ENCODE measurements at places on chromosomes 11 and 22.

DNA sequence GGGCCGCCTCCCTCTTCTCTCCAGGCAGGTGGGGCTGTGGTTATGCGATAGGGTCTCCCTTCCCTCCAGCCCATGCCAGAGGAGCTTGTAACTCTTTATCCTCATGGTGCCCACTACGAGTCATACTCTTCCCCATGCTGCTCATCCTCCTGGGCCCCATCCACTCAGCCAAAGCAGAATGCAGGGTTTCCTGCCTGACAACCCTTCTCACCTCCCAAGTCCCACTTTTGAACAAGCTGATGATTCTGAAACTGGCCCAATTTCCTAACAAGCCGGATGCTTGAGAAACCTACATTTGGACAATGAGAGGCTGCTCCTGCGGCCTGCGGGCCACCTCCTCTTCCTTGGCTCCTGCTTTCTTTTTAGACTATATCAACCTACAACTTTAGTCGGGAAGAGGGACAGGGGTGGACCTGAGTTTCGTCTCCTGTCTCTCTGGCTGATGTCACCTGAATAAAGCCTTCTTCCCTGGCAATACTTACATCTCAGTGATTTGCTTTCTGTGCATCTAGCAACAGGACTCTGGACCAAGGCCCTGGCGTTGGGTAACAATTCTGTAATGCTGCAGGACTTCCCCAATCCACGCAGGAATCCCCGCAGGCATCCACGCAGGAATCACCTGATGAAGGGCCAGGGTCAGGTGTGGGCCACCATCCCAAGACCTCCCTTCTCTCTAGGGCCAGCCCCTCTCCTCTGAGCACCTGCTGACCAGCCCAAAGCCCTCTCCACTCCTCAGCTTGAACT lies 1.5 kb upstream of the NDUFS8 start:
- DNase-seq = no peak

DNA sequence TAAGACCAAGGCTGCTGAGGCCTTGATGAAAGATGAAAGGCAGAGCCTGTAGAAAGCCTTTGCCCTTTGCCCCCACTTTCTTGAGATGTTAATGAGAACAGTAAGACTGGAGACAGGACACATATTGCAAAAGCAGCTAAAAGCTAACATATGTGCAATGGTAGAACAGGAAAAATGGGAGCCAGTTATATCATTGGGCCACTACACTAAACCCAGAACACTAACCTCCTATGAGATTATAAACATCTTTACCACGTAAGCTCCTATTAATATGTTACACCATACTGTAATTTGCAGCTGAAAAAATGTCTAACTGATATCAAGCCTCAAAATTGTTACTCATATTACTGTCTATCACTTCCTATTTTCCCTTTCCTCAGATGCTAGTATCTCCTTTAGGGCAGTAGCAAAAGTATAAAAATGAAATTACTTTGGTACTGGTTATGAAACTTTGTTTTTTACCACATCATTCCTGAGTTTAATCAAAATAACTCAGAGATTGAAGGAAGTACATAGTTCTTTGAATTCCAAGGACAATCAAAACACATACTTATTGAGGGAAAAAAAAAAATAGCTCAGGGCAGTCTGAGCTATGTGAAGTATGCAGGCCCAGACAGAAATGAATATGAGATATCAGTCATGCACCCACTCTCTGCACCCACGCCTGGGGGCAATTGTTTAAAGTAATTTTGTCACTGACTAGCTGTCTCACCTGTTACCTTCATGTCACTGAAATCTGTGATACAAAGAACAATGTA lies 9.1 kb downstream of the HPS5 start:
- DNase-seq = peak; percentile 55

- DNase-seq = no peak
Observed at GRCh38 chr11:95371153-95371552, 140.2 kb upstream of the SESN3 start.

GRCh38 chr22:20571531-20572007 lies 64.2 kb downstream of the MED15 start:
- DNase-seq = no peak

DNA sequence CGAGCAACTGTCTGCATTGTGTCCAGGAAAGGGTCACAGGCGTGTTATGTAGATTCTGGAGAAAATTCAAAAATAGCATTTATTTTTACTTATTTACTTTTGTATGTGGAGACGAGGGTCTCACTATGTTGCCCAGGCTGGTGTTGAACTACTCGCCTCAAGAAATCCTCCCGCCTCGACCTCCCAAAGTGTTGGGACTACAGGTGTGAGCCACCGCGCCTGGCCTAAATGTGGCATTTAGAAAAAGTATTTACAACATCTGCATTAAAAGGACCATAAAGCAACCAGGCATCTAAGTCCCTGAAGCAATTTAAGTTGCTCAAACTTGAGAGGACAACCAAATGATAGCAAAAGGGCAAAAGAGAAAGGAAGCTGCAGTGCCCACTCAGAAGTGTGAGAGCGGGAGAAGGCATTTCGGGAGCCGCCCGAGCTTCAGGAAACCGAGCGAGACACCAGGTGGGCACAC lies 595 bp downstream of the TRIM66 start:
- no peak for DNase-seq

DNA sequence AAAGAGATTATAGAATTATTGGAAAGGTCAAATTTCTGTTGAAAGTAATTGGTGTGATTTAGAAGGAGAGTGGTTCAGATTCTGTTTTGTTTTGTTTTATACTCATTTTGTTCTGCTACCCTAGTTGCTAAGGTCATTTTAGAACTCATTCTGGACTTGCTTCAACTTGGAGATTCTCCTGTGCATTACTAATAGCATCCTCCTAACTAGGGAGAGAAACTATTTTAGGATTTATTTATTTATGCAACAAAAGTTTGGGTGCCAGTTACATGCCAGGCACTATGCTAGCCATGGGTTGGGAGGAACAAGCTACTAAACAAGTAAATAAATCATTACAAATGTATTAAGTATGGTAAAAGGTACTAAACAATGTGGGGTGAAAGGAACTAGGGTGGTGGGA lies 84.0 kb downstream of the YAP1 start:
- no peak for DNase-seq

DNA sequence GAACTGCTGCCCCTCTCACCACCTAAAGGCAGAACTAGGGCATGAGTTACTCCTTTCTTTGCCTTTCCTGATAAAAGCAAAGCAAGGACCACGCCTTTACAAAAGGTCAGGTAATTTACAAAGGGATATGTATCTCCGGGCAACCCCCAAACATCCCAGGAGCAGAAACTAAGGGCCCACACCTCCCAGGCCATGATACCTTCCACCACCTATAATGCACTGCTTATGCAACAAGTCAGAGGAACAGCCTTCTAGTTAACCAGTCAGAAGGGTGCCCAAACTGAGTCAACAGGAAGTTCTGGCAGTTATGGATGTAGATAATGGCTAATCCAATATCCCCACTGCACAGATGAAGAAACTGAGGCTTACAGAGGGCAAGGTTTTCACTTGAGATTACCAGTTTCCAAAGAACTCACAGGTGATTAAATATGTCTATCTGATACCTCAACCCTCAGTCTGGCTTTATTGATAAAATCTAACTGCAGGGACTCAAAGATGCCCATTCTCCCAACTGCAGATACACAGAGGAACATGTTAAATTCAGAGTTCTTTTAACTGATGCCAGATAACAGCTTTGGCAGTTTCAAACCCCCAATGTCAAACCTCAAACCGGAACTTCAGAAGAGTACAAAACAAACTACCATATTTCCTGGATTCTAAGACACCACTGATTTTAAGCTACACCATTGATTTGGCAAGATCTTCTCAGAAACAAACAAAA lies 16.8 kb upstream of the CASTOR1 start:
- no peak for DNase-seq

DNA sequence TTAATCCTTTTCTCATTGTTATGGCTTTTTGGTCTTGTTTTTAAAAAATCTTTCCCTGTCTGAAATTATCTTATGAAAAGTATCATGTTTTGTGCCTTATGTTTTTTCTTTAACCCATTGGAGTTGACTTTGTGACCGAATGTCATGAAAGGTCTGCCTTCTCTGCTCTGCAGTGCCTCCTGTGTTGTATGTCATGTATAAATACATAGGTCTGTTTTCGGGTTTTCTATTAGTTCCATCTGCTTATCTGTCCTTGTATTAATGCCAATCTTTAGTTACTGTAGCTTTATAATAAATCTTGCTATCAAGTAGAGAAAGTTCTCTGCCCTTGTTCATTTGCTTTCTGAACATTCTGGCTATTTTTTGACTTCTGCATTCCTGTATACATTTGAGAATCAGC lies 73.0 kb downstream of the ZBTB44 start:
- DNase-seq = no peak
